Small intestine (tissue), 16 donors: ENCODE measurements at places on chromosomes 11 and 22. TPM values are rescaled to one million over a fixed set of nuclear protein-coding genes. Genes with fewer than 3 reads are reported as not detected.

- H3K27ac ChIP-seq, result no peak overlapping the region
- H3K36me3 ChIP-seq, result peaks cover 31% of the 10 kb centered on the region
- no peaks in the 10 kb centered on the region for H3K4me1 ChIP-seq
Measured at GRCh38 chr11:74602637-74603556, 10.5 kb downstream of the POLD3 start.

GRCh38 chr11:88375927-88376470 is 38.5 kb upstream of the CTSC start:
- no peak overlapping the region for H3K4me3 ChIP-seq
- no peaks in the 10 kb centered on the region for H3K36me3 ChIP-seq
- no peak for DNase-seq
- no peak overlapping the region for H3K27ac ChIP-seq

DNA sequence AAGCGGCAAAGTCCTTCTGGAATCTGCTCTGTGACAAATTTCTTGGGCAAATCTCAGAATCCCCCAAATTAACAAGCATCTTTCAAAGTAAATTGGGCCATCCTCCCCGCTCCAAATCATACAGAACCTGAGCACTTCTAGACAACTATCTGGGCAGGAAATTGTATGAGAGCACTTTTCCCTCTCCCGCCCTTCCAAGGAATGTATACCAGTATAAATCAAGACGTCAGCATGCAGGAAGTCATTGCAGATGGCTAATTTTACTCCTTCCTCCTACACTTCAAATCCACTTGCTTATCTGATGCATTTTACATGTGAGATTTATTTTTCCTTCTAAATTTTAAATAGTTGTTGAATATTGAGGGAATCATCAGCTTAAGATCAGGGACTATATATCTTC is 52.1 kb downstream of the NTM start:
- DNase-seq, result no peak
- H3K27me3 ChIP-seq, result no peaks in the 10 kb centered on the region
- no peak overlapping the region for H3K27ac ChIP-seq
- H3K36me3 ChIP-seq, result no peaks in the 10 kb centered on the region
- no peaks in the 10 kb centered on the region for H3K4me1 ChIP-seq

Gene OR8K1
- not detected for polyA plus RNA-seq

Gene BARX2
- 12.2 TPM for polyA plus RNA-seq

GRCh38 chr22:16959345-16959930 is 48.6 kb downstream of the GAB4 start:
- H3K27ac ChIP-seq, result no peak overlapping the region
- no peak overlapping the region for H3K4me3 ChIP-seq
- no peaks in the 10 kb centered on the region for H3K4me1 ChIP-seq
- no peaks in the 10 kb centered on the region for H3K36me3 ChIP-seq
